ENCODE measurements at places on chromosomes 11 and 22.

DNA sequence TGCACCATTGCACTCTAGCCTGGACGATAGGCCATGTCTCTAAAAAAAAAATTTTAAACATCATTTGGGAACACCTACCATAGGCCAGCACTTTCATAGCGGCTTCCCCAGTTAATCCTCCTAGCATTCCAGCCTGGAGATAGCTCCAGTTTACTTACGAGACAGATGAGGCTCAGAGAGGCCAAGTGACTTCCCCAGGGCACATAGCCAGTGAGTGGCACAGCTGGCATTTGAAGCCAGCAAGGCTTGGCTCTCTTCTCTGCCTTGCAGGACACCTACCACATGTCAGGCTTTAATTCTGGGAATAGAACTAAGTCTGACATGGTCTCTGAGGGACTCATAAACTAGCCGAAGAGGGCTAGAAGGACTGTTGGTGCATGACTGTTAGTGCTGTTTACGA lies 4.9 kb upstream of the TAGLN start:
- DNase-seq = no peak

DNA sequence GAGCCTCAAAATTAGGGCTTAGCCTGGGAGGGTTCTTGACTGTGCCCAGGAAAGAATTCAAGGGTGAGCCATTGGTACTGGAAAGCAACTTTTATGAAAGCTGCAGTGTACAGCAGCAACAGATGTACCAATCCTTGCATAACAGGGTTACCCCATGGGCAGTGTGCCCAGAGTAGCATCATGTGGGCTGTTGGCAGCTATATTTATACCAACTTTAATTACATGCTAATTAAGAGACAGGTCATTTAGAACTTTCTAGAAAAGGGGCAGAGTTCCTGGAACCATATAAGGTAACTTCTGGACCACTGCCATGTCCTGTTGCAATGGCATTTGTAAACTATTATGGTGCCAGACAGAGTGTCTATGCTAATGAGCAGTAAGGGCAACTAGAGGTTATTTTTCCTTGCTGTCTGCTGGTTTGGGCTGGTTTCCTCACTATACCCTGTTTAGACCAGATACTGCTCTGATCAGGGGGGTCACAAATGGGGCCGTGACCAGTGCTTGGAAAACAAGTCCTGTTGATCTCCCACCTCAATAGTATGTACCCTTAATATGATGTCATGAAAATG lies 1120.5 kb upstream of the RAG2 start:
- no peak for DNase-seq

GRCh38 chr11:1072116-1072820 lies 2.4 kb upstream of the MUC2 start:
- no peak for DNase-seq

- DNase-seq = no peak
Measured at GRCh38 chr22:44086271-44087088, 62.4 kb downstream of the PARVB start.

GRCh38 chr11:67612751-67613150 lies 6.0 kb downstream of the NDUFV1 start:
- DNase-seq = no peak

- no peak for DNase-seq
Measured at GRCh38 chr11:80603472-80603871, 1162.6 kb upstream of the TENM4 start.

DNA sequence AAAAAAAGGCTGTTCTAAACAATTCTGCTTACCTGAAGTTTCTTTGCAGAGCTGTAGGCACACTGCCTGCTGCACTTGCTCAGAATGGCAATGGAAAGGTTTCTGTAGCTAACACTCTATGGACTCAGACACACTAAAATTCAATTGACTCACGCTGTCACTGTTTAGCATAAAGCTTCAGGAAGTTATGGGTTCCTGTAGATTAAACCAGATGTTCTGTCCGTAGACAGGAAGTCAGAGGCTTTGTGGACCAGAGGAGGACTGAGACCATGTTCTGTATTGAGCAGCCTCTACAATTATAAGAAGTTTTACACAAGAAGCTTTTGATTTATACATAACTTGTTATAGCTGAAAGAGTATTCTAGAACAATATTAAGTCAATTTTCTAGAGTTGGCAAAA lies 70.4 kb downstream of the GLYATL1 start:
- no peak for DNase-seq

GRCh38 chr11:69912911-69913451 lies 93.8 kb upstream of the FGF3 start:
- DNase-seq = no peak

GRCh38 chr11:124961972-124962609 lies 8.1 kb downstream of the CCDC15 start:
- peak; percentile 55 for DNase-seq

GRCh38 chr11:61061081-61061826 lies 41.0 kb upstream of the CD5 start:
- DNase-seq = no peak

DNA sequence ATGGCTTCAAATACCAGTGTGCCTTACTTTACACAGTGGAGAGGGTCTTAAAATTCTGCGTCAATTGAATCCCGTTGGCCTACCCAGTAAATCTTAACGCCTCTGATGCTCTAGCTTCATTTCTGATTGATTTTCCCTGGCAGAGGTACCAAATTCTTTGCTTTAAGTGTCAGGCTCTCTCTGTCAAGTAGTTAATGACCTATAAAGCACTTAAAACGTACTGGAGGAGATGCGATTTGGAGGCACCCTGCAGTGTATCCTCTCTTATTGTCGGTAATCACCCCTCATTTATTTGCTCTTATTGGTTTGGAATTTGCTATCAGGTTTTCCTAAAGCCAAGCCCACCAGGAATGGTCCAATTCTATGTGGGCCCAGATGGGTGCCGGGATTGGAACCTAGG lies 59.2 kb downstream of the NFAM1 start:
- DNase-seq = no peak

DNA sequence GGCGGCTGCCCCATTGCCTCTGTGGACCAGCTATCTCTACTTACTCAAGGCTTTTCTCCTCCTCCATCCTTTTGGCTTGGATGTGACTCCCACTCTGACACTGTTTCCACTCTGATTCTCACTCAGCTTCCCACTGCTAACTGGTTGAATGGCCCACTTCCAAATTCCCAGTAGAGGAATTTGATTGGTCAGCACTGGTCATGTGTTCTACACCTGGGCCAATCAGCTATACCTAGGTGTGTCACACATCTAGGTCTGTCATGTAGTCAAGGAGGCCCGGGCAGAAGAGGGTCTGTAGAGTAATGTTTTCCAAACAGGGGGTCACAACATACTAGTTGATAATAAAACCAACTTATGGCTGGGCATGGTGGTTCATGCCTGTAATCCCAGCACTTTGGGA lies 53.3 kb downstream of the TPBGL start:
- DNase-seq = no peak

DNA sequence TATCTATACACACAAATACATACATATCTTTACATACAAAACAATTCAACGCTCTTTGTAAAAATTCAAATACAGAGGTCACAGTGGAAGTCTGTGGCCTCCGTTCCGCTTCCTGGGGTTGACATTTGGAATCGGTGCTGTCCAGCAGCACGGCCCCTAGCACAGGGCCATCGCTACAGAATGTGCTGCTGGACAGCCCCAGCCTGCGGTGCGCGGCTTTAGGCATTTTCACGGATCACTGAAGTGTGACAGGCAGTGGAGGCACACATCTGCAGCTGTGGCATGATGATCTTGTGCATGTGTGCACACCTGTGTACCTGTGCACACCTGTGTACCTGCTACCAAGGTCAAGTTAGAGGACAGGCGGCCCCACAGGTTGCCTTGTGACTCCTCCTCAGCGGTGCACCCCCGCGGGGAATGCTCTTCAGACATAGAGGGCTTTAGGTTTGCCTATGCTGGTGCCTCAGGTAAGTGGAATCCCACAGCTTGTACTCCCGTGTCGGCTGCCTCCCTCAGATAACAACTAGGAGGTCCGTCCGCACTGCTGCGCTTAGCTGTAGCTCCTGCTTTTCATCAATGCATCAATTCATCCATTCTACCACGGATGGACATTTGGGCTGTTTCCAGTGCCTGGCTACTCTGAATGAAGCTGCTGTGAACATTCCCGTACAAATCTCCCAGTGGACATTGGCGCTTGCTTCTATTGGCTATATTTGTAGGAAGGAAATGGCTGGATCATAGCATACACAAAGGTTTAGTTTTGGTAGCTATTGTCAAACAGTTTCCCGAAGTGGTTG lies 29.9 kb downstream of the GAL start:
- DNase-seq = no peak

DNA sequence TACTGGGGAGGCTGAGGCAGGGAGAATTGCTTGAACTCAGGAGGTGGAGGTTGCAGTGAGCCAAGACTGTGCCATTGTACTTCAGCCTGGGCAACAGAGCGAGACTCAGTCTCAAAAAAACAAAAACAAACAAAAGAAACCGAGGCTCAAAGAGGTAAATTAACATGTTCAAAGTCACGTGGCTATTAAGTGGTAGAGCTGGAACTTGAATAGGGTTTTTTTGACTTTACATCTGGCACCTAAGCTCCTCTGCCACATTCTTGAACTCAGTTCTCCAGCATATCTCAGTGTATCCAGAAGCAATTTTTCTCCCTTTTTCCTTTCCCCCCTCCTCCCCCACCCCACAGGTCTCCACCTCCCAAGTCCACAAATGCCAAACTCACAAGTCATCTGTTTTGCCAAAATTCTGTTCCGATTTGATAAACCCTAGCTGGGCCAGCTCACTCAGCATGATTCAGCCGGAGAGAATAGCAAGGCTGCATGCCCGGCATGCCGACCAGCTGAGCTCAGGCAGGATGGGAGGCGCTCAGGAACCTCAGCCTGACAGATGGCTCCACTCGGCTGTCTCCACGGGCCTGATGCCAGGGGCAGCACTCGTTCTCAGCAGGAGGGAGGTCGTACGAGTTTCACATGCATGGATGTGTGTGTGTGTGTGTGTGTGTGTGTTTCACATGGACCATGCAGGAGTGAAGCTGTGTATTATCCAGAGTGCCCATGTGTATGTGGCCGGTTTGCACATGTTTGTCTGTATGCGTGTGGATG lies 63.2 kb upstream of the RRAS2 start:
- peak; percentile 96 for DNase-seq

DNA sequence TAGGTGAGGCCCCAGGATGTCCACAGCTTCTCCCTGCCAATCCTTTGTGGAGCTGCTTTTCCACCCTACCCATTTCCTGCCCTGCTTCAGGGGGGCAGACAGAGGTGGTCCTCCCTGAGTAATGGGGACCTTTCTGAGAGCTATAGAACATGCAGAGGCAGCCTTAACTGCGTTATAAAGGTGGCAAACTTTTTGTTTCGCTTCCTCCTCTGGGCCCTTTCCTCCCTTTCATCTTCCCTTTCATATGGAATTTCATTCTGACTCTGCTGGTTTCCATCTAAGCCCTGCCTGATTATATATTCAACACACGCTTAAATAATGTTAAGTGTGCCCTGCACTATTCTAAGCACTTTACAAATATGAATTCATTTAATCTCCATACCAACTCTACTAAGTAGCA lies 169.3 kb upstream of the E2F8 start:
- DNase-seq = no peak

- DNase-seq = no peak
Measured at GRCh38 chr11:95732930-95733602, 56.5 kb downstream of the FAM76B start.

GRCh38 chr11:28346209-28346608 lies 238.0 kb downstream of the METTL15 start:
- DNase-seq = no peak

DNA sequence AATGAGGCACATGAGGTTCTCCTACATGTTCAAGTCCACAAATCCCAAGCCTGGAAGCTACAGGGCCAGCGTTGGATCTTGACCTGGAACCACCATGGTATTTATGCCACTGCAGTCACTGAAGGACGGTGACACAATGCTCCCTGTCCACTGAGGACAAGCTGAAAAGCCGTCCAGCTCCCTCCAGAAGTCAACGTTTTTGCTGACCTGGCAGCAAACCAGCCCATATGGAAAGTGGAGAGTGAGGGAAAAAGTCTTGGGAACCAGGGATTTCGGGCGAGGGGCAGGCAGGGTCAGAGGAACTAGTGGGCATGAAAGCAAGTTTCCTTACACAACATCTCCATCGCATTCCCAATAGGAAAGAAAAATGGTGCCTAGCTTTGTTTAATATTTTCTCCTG lies 33.3 kb downstream of the OPCML start:
- no peak for DNase-seq

DNA sequence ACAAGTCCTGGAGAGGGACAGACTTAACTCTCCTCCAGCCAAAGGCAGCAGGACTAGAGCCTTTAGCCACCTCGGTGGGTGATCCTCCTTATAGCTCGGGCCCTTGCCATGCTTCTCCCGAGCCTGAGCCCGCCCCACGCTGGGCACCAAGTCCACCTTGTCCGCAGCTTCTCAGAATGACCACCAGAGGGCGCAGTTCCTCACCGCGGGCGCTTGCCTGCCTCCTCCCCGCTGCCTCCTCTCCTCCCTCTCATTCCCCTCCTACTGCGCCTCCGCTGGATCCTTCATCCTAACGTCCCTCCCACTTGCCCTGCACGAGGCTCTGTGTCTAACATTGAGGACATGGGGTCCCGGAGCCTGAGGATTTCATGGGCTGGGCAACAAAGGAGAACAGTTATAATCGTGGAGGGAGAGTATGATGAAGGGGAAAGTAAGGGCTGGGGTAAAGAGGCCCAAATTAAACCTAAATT lies 11.3 kb upstream of the MOGAT2 start:
- DNase-seq = peak; percentile 17

DNA sequence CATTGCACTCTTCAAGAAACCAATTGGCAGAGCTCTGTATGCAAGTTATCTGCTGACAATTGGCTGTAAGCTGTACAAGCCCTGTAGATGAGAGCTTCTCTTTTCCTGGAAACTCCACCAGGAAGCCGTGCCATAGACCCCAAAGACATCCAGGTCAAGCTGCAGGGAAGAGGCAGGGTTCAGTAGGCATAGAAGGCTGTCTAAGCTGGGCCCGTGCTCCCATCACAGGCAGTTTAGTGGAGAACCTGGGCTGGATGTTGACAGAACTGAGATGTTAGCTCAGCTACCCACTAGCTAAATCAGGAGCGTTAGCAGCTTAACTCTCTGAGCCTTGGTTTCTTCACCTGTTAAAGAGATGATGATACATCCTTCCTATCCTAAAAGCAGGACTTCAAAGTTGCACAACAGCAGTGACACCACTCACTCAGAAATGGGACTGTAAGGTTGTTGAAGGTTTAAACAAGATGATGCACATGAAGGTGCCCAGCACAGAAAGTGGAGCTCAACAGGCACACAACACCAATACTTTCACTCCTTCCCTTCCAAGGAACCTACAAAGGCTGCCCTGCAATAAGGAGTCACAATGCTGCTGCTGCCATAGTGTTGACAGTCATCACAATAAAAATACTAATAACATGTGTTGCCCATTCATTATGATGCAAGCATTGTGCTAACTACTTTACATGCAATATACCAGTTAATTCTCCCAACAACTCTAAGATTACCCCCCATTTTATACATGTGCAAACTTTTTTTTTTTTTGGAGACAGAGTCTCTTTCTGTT lies 115.4 kb downstream of the ZBTB16 start:
- no peak for DNase-seq

GRCh38 chr22:30889996-30890480 lies 78.5 kb downstream of the MORC2 start:
- no peak for DNase-seq
